ENCODE measurements at places on chromosomes 4 and X.

- peak; percentile 68 for DNase-seq
These were observed 2353.6 kb downstream of the PCDH7 start for GRCh38 chr4:33073811-33074210.

GRCh38 chr4:141035920-141036319 is 97.3 kb downstream of the RNF150 start:
- DNase-seq: no peak

- DNase-seq: no peak
These were observed 47.5 kb upstream of the KLHL13 start for GRCh38 chrX:118164138-118164537.

- no peak for DNase-seq
These were observed 921.8 kb upstream of the PCDH10 start for GRCh38 chr4:132227151-132227856.

- no peak for DNase-seq
These were observed 53.0 kb upstream of the NKX1-1 start for GRCh38 chr4:1459081-1459721.

- no peak for DNase-seq
These were observed 65.6 kb downstream of the ATXN3L start for GRCh38 chrX:13254076-13254785.

DNA sequence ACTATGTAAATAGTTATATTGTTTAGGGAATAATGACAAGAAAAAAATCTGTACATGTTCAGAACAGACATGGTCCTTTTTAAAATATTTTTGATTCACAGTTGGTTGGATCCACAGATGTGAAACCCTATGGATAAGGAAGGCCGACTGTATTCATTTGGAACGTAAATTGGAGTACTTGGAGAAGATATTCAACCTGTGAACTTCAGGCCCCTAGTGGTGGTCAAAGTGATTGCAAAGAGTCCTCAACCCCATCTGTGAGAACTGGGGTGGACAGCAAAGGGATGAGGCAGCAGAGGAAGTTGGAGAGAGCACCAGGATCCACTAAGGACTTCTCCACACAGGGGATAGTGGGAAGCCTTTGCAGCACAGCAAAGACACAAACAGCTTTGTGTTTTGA is 6.2 kb upstream of the CXCL13 start:
- no peak for DNase-seq

- DNase-seq: peak; percentile 80
These were observed 2.7 kb downstream of the KLF3 start for GRCh38 chr4:38666766-38667084.

DNA sequence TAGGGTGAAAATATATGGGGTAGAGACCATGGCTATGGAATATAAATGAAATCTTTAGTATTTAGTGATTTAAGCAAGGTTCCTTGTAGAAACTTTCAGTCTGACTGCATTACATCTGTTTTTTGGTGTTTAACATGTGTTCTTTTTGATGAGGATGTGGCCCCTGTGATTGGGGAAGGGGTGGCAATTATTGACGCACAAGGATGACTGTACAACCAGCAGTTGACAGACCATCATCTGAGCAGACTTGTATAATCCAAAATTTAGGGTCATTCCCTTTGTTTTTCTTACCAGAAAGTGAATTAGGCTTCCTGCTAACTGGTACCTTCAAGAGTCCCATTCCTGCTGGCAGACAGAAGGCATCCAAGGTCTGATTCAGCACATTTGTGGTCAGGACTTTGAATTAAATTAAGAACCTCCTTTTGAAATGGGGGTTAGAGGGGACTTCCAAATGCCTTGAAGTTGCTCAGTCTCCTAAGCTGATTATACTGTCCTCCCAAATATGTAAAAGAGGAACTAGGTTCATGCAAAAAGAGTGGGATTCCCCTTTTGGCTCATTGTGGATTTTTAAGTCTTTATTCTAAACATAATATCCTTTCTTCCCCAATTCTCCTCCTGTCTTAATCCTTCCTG is 112.4 kb upstream of the CXCL13 start:
- DNase-seq: no peak

GRCh38 chr4:60934566-60935295 is 265.4 kb upstream of the ADGRL3 start:
- DNase-seq: no peak

DNA sequence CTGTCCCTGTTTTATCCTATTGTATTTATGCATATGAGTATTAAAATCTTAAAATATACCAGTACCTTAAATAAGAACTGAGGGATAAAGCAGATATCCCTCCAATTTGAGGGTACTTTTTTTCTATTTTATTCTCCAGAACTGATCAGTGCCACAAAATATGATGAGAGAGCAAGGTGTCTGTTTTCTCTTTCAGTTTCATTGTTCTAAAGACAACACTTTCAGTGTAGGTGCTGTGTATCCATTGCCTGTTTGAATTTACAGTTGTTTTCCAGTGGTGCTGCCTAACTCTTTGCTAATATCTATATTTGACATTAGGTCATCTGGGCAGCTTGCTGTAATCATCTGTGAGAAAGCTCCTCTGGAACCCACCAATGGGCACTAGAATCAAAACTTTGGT is 394.7 kb downstream of the IL1RAPL1 start:
- DNase-seq: no peak

- peak; percentile 24 for DNase-seq
These were observed at the start of gene NRK for GRCh38 chrX:105822138-105823091. TSS of gene NRK (plus strand) at chrX:105822539. CDS start at chrX:105822846, 307 bp downstream.

GRCh38 chr4:69836287-69836686 is 23.7 kb downstream of the SULT1E1 start:
- no peak for DNase-seq

DNA sequence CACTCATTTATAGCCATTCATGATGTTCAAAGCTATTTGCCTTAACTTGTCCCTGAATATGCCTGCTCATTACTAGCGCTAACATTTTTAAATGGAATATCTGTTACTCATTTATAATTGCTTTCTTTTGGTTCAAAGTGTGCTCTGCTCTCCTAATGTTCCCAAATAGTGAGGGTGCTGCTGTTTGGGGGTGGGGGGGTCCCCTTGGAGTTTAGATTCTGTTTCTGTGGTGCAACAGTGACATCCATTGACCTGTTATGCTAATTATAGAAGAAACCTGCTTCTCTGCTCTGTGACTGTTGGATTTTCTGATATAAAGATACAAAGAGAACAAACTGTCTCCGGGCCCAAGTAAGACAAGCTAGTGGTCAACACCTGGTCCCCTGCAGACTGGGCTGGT is 222.4 kb downstream of the SHROOM3 start:
- DNase-seq: no peak

DNA sequence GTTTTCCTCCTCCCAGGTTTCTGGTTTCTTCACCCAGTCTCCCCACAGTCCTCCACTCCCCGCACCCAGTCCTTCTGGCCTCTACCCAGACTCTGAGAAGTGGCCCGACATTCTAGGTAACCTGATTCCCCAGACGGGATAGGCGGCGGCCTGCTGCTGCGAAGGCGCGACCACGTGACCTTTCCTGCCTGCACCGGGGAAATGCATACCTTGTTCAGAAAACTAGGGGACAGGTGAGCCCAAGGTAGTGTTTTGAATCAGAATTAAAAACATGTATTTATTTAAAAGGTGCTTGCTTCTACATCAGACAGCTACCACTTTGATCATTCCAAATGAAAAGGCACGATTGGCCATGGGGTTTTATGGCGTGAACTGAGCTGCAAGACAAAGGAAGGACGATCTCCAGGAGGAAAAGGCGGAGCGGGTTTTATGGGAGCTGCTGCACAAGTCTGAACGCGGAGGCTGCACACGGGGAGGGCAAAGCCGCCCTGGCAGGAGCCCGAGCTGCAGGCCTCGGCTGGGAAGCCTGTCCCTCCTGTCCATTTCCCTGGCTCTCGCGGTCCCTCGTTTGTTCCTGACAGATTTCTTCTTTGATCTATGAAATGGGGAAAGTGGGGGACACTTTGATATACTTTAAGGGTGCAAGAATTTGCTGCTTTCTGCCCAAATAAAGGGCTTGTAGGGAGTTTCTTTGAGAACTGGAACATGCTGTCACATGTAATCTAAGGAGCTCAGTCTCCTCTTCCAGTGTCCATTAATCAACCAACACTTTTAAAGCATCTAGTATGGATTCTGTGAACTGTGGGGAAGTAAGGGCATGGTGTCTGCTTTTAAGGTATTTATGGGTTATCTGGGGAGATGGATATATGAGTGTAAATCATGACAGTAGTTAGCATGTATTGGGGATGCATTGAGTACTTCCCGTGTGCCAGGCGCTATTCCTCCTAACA is 150.9 kb downstream of the SPRY1 start:
- no peak for DNase-seq

- no peak for DNase-seq
These were observed 30.1 kb upstream of the MTMR1 start for GRCh38 chrX:150663073-150663472.

DNA sequence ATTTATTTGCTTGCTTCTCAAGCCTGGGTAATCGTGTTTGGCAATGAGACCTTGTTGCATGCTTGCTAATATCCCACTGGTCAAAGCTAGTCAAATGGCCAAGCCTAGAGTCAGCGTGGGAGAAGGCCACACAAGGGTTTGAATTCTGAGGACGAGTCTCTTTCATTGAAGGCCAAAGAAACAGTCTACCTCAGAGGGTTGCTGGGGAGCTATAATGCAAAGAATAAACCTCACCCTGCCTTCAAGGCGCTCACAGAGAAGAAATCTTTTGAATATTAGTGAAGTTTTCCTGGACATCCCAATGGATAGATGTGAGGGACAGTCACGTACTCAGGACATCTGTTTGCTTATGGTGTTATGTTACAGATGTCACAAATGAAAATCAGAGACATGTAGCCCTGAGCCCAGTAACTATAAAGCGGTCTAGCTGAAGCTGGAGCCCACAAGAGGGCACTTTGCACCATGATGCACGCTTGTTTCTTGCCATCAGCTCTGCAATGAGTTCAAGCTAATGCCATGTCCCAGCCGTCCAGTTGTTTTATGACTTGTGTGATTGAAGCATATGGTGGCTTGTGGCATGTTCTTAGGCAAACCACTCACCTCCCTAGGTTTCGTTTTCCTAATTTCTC is 1.1 kb upstream of the TLR3 start:
- peak; percentile 54 for DNase-seq

DNA sequence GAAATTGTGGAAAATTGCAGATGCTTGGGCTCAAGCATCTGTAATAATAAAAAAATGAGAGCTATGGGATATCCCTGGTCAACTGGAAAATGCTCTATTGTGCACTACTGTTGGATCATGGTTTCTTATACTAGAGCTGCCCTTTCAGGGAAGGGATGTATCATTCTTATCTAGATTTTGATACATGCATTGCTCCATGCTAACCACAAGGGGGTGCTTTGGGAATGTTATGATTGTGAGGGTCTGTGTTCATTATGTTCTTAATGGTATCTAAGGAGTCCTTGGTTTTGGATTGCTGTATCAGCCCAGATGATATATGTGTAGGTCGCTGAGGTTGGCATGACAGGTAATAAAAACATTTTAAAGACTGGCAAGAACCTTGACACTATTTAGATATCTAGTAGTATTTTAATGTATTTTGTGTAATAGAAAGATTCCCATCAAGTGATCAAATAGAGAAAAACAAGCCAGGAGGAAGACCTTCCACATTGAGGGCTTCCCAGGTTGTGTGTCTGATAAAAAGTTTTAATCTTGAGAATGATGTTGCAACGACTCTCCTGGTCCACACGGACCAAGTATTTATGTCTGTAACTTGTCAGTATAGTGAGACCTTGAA is 49.2 kb upstream of the TLR2 start:
- no peak for DNase-seq

DNA sequence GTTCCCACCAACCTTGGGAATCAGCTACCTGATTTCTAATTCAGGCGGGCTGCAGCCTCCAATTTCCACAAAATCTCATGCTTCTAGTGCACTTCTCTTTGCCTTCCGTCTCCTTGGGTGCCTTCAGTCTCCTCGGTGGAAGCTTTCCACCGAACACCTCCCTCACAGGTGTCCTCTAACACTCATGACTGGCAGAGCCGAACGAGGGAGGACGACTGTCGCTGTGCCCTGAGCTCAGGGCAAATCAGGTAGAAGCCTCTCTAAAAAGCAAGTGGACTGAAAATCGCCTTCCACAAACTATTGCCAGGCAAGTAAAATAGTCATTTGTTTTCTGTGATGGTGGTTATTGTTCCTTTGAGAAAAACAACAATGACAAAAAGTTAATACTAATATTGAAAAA is 176.1 kb upstream of the PPARGC1A start:
- DNase-seq: no peak

GRCh38 chrX:104376937-104377336 is 122.2 kb upstream of the ESX1 start:
- no peak for DNase-seq

- no peak for DNase-seq
These were observed 30.4 kb upstream of the CLTRN start for GRCh38 chrX:15694941-15695451.

GRCh38 chr4:22850630-22851029 is 157.9 kb downstream of the GBA3 start:
- DNase-seq: no peak

- no peak for DNase-seq
These were observed 223.0 kb downstream of the SOWAHB start for GRCh38 chr4:76674983-76675382.

Data from kidney glomerular epithelial cell (primary cell).